ENCODE measurements at places on chromosomes 4 and X.

DNA sequence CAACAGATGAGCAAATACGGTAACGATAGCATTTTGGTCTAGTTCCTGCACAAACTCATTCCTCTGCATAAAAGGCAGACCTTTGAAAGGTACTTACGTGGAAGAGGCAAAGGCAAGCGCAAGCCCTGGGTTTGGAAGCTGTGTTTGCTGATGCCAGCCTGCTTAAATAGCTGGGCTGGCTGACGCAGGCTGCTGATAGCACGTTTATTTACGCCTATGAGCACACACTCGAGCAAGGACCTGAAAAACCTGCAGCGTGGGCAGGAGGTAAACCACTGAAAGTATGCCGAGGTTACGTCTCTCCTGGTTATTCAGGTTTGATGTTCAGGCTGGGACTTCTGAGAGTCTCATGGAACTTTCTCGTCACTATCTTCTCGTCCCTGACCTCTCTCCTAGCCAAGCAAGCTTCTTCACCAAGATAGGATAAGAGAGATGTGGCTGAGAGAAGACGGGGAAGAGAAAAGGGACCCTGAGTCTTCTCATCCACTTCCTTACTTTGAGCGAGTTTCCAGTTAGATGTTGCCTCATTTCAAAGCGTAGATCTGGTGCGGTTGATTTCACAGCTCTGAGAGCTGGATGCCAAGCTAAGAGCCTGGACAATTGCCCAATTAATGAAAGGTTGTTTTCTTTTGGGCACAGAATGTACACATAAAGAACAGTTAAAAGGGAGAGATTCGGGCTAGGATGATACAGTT, at the start of gene HOPX:
Gene HOPX, minus strand, starts transcription at position 139 of the 695 bp plus-strand sequence. CDS start 23,480 bp downstream, outside the sequence.
- no peak for DNase-seq

- peak; percentile 39 for DNase-seq
Measured at GRCh38 chr4:184114431-184114830, 103.2 kb downstream of the ENPP6 start.

DNA sequence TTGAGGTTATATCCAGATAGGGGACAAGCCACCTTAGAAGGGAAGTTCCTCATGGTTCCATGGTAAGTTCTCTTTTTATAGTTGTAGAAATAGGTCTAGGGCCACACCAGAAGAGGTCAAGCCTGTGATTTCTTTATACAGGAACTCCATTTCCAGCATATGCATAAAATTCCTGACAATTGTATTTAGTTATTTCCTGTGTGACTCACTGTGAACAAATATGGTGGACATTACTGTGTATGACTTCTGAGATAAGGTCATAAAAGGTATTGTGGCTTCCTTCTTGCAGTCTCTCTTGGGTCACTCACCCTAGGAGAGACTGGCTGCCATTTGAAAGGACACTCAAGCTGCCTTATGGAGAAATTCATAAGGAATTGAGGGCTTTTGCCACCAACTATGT, 2.2 kb upstream of the C4orf36 start:
- DNase-seq, result no peak

DNA sequence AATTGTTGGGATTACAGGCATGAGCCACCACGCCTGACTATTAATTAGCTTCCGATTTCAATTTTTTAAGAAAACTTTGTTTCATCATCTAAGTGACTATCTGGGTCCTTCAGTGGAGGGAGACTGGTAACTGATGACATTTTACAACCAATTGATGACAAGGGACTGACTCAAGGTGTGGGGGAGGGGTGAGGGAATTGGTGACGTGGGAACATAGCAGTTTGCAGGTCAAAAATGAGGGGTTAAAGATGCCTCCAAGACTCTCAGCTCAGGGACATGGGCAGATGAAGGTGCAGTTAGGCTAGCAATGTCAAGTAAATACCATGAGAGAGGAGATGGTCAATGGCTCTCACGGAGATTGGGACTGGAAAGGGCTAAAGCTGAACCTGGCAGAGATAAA, 5.7 kb upstream of the FAM9C start:
- no peak for DNase-seq

DNA sequence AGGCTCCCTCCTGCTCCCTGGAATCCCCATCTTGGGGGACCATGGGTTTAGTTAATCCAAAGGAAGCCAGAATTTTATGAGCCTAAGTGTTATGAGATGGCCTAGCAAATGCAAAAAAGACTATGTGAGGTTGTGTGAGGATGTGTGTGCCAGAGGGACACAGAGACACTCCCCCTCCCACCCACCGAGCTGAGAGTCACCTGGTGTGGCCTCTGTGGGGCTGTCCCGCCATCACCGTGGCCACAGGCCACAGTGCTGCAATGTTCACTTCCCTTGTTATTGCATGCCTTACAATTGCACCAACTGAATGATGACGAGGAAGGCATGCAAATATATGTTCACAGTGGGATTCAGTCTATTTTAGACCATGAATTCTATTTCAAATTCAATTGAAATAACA, 601 bp upstream of the FGFBP2 start:
- DNase-seq, result no peak

GRCh38 chrX:113522814-113523213, 682.2 kb upstream of the AMOT start:
- no peak for DNase-seq

GRCh38 chr4:7206911-7207567, 14.7 kb downstream of the SORCS2 start:
- peak; percentile 84 for DNase-seq

GRCh38 chrX:45850775-45851433, 650.2 kb upstream of the DIPK2B start:
- DNase-seq, result peak; percentile 17

- no peak for DNase-seq
Measured at GRCh38 chr4:42197341-42197740, 44.9 kb upstream of the BEND4 start.

DNA sequence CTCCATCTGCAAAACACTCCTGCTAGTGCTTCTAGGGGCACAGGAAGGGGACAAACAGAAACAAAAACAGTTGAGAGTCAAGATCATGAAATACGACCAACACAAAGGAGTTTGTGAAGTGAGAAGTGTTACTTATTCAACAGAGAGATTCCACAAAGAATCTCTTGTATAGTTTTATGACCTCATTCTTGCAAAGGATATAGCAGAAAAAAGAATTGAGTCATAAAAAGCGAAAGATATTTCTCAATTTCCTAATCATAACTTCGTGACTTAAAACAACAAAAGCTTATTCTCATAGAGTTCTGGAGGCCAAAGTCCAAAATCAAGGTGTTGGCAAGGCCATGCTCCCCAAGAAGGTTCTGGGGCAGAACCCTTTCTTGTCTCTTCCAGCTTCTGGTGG, 40.7 kb downstream of the TIGD4 start:
- DNase-seq, result no peak

GRCh38 chrX:64190136-64190740, 15.3 kb downstream of the AMER1 start:
- DNase-seq, result no peak

GRCh38 chr4:129328162-129328561, 232.2 kb downstream of the C4orf33 start:
- DNase-seq, result no peak

- peak; percentile 25 for DNase-seq
Measured at GRCh38 chrX:132592880-132593279, 104.0 kb upstream of the MBNL3 start.

DNA sequence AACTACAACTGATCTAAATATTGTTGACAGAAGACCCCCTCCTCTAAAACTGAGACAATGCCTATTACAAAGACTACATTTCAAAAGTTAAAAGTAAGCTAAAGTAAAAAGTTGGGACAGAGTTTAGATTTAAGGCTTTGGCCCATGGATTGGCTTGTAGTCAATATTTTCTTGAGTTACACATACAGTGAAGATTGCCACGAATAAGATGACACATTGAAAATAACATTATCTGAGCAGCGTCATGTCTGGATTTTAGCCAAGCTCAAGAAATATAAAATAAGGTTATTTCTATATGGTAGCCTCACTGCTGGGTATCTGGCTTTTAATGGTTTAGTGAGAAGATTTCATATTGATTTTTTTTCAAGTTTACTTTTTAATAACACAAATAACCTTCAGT, 266.2 kb upstream of the LDB2 start:
- DNase-seq, result no peak

DNA sequence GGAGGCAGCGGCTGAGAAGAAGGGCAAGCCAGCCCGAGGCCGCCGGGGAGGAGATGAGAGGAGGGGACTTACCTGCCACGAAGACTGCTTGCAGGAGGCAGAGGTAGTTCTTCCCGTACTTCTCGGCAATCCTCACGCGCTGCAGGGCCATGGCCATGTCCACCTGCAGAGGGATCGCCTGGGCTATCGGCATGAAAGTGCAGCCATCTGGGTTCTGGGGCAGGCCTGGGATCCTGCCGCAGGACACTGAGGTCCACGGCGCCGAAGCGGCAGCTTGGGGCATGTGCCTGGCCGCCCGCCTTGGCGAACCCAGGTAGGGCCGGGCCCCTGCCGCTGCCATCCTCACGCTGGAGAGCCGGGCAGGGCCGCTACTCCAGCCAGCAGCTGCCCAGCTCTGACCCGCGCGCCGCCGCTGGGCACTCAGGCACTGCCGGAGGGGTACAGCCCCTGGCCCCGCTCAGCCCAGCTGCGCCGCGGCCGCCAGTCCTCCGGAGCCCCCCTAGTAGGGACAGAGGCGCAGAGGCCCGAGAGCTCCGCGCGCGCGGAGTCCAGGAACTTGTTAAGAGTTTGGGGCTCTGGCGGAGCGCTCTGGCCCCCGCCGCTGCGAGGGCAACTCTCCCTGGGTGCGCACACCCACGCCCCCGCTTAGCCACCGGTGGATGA, 16.0 kb downstream of the MCF2 start:
- peak; percentile 25 for DNase-seq

GRCh38 chr4:78409612-78410202, 141.9 kb upstream of the ANXA3 start:
- no peak for DNase-seq

GRCh38 chr4:93855926-93856325, 27.4 kb downstream of the ATOH1 start:
- DNase-seq, result no peak

GRCh38 chr4:18105030-18106011, 83.8 kb upstream of the LCORL start:
- DNase-seq, result no peak
